ENCODE measurements at places on chromosomes 1 and 21.
A peak's percentile ranks its signal among the peaks of the same experiment; 100 is the strongest.

- DNase-seq, result no peak
Observed at GRCh38 chr1:93521618-93522017, 73.7 kb downstream of the FNBP1L start.

DNA sequence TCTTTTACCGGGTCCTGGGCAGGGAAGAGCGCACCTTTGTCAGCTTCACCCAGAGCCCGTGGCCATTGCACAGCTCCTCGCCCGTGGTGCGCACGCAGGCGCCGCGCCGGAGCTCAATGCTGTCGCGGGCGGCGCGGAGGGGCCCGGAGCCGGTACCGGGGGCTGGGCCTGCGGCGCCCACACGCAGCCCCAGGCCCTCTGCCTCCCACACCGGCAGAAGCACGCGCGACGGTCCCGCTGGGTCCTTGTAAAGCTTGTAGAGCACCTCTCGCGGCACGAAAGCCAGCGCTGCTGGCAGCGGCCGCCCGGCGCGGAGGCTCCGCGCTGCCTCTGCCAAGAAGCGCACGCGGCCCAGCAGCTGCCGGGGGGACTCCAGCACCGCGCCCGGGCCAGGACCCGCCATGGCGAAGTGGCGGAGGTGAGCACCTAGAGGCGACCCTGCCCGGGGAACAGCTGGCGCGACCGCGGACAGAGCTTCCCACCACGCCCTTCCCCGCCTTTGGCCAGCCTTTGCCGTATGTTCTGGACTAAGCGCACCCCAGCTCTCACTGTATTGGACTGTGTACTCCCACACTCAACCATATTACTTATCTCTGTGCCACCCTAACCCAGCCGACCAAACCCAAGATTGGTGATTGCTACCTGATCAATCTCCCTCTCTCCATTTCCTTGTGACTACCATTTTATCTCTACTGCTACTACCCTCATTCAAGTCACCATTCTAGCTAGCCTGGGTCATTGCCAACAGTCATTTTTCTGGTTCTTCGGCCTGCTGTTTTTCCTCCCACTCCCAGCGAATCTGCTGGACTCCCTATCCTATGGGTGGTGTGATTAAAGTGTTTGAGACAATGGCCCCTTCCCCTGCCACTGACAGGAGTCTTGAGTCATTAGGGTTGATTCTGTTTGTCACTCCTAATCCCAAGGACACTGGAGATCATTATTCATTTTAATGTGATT lies at the start of gene HECTD3:
Gene HECTD3 (minus strand): TSS at position 470 of the 957 bp plus-strand sequence. CDS start 67 bp downstream, at position 403.
- DNase-seq, result peak; percentile 52

DNA sequence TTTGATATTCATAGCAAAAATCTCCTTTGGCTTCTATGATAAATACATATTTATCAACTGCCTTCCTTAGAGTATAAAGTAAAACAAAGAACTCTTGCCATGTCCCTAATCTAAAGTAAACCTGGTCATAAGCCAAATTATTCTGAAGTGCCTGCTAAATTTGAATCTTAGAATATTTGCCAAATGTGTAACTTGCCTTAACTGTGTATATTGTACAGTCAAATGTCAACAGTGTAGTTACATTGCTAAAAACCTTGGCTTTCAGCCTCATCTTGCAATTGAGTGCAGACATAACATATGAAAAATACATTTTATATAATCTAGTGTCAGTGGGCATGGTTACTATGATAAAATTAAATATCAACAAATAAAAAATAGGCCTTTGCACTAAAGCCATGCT lies 583.4 kb upstream of the ADAMTS5 start:
- DNase-seq, result no peak

DNA sequence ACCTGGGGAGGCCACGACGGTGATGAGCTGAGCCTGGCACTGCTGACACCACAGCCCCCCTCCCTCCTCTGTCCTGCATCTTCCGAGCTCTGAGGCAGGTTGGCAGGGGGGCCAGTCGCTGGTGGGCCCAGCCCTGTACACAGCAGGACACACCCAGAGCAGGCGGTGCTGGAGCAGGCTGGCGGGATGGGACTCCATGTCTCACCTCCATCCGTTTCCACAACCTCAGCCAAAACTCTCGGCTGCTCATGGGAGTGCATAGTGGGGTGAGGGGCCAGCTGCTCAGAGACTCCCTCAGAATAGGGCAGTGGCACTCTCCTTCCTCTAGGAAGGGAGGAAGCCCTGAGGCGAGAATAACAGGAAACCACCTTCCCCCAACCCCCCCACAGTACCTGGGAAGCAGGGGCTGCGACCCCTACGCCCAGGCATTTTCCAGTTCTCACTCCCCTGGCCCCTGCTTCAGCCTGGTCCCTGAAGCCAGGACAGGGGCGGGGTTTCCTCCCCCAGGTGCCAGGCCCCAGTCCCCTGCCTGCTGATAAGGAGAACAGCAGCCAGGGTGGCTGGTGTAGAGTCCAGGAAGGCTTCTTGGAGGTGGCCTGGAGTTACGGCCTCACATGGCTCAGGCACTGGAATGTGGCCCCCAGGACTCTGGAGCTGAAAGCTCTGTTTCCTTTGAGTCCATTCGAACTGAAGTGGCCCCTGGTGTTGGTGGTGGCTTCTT lies 3.2 kb upstream of the IBA57 start:
- no peak for DNase-seq

GRCh38 chr1:173255214-173255813 lies 48.2 kb upstream of the TNFSF4 start:
- DNase-seq, result no peak

DNA sequence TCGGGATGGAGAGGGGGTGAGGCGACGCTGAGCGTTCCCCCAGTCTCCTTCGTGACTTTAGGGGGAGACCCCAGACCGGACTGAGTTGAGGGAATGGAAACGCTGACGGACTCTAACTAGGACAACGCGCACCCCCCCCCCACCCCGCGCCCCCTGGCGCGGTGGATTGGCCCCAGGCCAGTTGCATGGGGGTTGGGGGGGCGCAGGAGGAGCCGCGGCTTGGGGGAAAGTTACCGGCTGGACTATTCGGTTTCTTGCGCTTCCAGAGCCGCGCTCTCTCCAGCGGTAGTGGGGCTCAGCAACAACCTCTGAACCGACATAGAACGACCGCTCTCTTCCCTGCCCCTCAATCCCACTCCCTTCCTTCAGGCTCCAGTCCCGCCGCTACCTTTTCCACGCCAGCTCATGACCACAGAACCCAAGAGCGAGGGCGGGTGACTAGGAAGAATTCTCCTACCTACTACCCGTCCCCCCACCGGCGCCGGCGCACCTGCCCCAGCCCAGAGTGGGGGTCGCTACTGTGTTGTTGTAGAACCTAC lies 694 bp downstream of the ZBTB7B start:
- no peak for DNase-seq

GRCh38 chr1:109184687-109185086 lies 29.0 kb upstream of the SARS1 start:
- DNase-seq, result no peak

GRCh38 chr1:44819196-44819607 lies 10.9 kb downstream of the BTBD19 start:
- DNase-seq, result no peak

DNA sequence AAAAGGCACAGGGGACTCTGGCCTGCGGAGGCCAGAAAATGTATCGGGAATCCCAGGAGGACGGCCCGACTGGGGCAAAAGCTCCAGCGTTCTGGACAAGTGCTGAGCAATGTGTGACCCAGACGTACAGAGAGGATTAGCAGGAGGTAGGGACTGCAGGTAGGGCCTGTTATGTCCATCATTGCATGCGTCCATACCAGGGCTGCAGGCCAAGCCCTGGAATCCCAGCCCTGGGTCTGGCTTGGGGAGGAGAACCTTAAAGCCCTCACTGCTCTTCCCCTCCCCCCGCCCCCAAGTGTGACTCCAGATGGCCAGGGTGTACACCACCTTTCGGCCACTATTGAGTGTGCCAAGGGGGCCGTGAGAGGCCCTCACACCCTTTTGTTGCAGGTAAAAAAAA lies 2.0 kb downstream of the RNF207 start:
- DNase-seq, result no peak

GRCh38 chr21:36854391-36854790 lies 112.1 kb downstream of the HLCS start:
- DNase-seq, result no peak

GRCh38 chr1:3816331-3817137 lies 20.2 kb upstream of the LRRC47 start:
- DNase-seq, result no peak

DNA sequence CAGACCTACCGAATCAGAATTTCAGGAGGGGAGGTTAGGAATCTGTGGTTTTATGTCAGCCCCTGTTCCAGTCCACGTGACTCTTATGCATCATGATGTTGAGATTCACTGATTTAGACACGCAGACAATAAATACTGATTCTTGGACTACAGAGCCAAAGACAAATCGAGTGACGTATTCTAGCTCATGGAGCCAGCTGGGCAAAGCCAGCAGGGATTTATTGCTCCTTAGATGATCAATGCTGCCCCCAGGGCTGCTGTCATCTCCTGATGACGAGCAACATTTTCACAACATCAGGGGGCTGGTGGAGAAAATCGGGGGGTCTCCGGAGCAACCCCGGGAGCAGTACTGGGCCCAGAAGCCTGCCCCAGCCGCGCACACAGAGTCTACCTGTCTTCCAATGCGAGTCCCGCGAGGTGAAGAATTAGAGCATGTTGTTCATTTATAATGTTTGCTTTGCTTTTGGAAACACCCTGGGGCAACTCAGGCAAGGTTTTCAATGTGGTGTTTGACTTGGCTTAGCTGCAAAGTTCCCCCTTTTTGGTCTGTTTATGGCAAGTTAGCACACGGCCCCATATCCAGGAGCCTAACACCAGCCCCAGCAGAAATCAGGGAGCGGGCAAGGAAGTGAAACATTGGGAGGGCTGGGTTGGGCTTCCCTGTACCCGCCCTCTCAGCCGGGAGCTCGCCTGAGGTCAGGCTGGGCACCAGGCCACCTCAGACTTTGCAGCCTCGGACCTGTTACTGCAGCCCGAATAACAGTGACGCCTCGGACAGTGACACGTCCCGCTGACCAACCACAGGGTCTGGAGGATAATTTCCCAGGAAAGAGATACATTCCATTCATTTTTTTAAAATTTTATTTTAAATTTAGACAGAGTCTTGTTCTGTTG lies 19.9 kb upstream of the CLDN14 start:
- DNase-seq, result no peak

- no peak for DNase-seq
Observed at GRCh38 chr1:21244986-21245687, 45.1 kb downstream of the ECE1 start.

DNA sequence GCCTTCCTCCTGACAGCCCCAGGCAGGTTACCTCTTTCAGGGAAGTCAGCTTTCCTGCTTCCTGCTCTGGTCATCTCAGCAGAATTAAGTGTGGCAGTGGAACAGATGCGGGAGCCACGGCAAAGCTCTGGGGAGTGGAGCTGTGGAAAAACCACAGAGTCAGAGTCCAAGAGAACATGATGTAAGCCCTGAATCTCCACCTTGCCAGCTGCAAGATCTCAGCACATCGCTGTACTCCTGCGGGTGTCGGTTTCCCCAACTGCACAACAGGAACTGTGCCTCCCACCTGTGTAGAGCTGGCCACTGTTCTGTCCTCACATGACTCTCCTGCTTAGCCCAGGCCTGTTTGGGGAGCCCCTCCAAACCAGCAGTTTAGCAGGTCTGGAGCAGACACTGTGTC lies 123.7 kb downstream of the MATN1 start:
- no peak for DNase-seq

GRCh38 chr1:151989211-151989862 lies 4.3 kb downstream of the S100A10 start:
- DNase-seq, result no peak

- DNase-seq, result no peak
Observed at GRCh38 chr21:35559128-35559828, 501.0 kb downstream of the SETD4 start.

- no peak for DNase-seq
Observed at GRCh38 chr1:89939059-89939570, 55.8 kb upstream of the ZNF326 start.

GRCh38 chr1:37657620-37658412 lies 23.1 kb upstream of the RSPO1 start:
- DNase-seq, result no peak

GRCh38 chr1:17520041-17520440 lies 19.5 kb upstream of the ARHGEF10L start:
- no peak for DNase-seq

GRCh38 chr1:42945164-42945563 lies 13.5 kb downstream of the SLC2A1 start:
- DNase-seq, result no peak

- DNase-seq, result no peak
Observed at GRCh38 chr1:222616525-222616924, 1.4 kb upstream of the MIA3 start.

- no peak for DNase-seq
Observed at GRCh38 chr1:214609692-214610091, 6.7 kb downstream of the CENPF start.

- DNase-seq, result no peak
Observed at GRCh38 chr1:113545626-113546025, 155.3 kb downstream of the MAGI3 start.

DNA sequence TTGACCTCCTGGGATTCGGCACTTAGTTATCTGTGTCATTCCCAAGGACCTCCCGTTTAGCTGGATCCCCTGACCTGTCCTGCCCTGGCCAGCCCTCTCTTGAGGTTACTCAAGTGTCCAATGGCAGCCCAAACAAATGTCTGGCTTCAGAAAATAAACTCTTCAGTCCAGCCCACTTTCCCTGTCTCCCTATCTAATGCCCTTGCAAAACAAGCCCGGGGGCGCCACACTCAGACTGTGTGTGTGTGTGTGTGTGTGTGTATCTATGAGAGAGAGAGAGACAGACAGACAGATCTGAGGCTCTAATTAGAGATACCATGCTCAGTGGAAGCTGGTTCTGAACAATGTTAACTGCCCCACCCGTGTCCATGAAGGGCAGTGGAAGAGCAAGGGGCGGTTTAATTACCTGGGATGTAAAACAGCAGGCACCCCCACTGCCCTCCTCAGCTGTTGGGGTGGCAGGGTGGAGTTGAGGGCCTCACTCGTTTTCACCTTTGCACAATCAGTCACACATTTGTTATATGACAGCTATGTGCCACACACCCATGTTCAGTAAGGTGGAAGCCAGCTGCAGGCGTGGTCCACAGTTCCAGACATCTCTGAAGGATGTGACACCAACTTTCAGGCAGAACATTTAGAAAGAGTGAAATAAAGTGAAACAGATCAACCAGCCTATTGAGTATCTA lies 57.4 kb downstream of the B3GALT5 start:
- DNase-seq, result no peak

- no peak for DNase-seq
Observed at GRCh38 chr1:186780076-186780475, 48.7 kb upstream of the PLA2G4A start.

- no peak for DNase-seq
Observed at GRCh38 chr1:89995598-89996449, 914 bp downstream of the ZNF326 start.

DNA sequence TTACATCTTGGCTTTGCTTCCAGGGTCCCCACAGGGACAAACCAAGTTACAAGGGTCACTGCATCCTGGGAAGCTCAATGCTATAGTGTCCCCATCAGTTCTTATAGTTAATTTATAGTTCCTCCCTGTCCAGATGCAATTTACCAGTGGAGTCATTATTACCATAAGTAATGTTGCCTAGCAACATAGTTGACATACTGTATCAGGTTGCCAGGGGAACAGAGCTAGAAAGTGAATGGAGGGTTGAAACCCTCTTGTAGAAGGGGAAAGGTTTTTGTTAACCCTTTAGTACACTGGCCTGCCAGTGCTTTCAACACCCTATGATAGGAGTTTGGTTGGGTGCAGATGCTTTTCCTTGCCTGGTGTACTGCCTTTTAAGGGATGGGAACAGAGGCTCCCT lies 34.3 kb upstream of the TTC4 start:
- no peak for DNase-seq
